Upper lobe of right lung (tissue), 1 donor: ENCODE measurements at places on chromosomes 13 and 19. TPM values are rescaled to one million over a fixed set of nuclear protein-coding genes. Genes with fewer than 3 reads are reported as not detected.

GRCh38 chr13:73327579-73327978 lies 268.8 kb downstream of the KLF5 start:
- H3K27ac ChIP-seq, result no peak overlapping the region
- no peaks in the 10 kb centered on the region for H3K27me3 ChIP-seq
- H3K4me3 ChIP-seq, result no peak overlapping the region
- no peaks in the 10 kb centered on the region for H3K4me1 ChIP-seq

- peak overlapping the region; percentile 58 for H3K27ac ChIP-seq
- no peaks in the 10 kb centered on the region for H3K4me1 ChIP-seq
Measured at GRCh38 chr19:46530636-46531035, 35.0 kb upstream of the PNMA8B start.

TUBA3C gene
- not detected for total RNA-seq

KIR3DL2 gene
- total RNA-seq, result 0.35 TPM

ETHE1 gene
- 34.6 TPM for total RNA-seq

PRSS57 gene
- total RNA-seq, result not detected

PSG3 gene
- not detected for total RNA-seq
